ENCODE measurements at places on chromosomes 2 and 18.

DNA sequence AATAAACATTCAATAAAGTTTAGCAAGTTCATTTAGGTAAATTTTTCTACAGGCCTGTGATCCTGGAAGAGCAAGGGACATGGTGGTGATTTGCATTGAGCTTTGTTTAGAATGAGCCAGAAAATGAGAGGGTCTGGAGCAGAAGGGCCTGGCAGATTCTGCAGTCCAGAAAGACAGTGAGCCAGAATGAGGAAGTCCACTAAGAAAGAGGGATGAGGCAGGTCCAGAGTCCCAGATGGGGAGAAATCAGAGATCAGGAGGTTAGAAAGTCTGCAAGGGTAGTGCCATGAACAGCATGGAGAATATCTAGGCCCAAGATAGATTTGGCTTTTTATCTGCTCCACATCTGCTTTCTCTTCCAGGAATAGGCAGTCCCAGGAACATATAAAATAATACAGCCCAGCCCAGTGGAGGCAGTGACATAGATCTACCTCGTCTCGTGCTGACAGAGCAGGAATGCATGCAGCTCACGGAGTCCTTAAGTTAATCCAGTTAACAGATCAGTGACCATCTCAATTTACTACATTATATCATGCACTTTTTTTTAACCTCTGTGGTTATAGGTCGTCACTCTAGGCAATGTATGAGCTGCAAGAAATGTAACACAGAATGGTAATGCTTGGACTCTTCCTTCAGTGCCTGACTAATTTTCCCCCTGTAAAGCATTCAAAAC lies 429.0 kb downstream of the SUCLG1 start:
- DNase-seq: no peak

- DNase-seq: no peak
Measured at GRCh38 chr18:9839853-9840252, 45.9 kb upstream of the TXNDC2 start.

- DNase-seq: no peak
Measured at GRCh38 chr2:18834341-18834740, 245.0 kb upstream of the NT5C1B start.

- DNase-seq: no peak
Measured at GRCh38 chr2:211333377-211333776, 777.0 kb downstream of the CPS1 start.

All from stimulated activated CD4-positive, alpha-beta T cell treated with anti-CD3 and anti-CD28 coated beads, Interleukin-1b, Interleukin-23, amount 100 ng/mL, for 1 hour (primary cell).